ENCODE measurements at places on chromosomes 6 and 20.
A peak's percentile ranks its signal among the peaks of the same experiment; 100 is the strongest.

- DNase-seq, result no peak
Measured at GRCh38 chr6:158519300-158519699, 40.6 kb upstream of the TMEM181 start.

- no peak for DNase-seq
Measured at GRCh38 chr6:17525637-17526036, 74.5 kb upstream of the FAM8A1 start.

GRCh38 chr6:13508711-13509705, 21.6 kb upstream of the GFOD1 start:
- DNase-seq, result peak; percentile 86

GRCh38 chr6:168332020-168332419, 12.4 kb upstream of the DACT2 start:
- DNase-seq, result no peak

- DNase-seq, result no peak
Measured at GRCh38 chr20:63032026-63032800, 25.4 kb upstream of the BHLHE23 start.

DNA sequence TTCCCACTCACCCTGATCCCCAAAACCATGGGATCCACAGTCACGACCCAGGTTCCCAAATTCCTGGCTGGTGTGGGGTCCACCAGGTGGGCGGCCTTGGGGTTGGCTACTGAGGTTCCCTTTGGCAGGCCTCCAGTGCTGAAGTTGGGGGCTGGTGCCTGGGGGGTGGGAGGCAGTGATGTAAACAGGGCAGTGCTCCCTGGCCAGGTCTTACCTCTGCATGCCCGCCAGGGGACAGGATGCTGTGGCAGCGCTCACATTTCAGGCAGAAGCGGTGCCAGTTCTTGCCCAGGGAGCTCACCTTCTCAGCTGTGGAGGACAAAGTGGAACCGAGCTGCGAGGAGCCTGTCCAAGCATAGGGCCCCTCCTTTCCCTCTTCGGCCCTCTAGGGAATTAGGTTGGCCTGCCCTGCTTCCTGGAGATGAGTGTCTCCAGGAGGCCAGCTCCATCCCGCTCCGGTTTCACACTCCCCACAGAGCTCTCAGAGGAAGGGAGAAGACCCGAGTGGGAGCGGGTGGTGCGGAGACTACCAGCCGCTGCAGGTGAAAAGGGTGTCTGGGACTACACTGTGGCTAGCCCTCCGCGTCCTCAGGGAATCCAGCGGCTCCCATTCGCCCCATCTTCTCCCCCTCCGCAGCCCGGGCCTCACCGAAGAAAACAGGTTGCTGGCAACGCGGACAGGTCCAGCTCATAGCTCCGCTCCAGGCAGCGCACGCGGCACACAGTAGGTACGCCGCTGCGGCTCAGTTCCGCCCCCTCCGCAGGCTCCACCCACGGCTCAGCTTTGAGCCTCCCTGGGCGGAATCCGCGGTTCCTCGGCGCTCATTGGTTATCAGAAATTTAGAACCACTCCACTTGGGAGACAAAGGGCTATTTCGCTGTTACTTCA, at the start of gene CRIP3:
TSS of gene CRIP3 (minus strand) at position 726 of the 889 bp plus-strand sequence. CDS start at position 692, 34 bp downstream.
- peak; percentile 25 for DNase-seq

GRCh38 chr6:130900913-130901312, 73.7 kb downstream of the SMLR1 start:
- DNase-seq, result no peak

DNA sequence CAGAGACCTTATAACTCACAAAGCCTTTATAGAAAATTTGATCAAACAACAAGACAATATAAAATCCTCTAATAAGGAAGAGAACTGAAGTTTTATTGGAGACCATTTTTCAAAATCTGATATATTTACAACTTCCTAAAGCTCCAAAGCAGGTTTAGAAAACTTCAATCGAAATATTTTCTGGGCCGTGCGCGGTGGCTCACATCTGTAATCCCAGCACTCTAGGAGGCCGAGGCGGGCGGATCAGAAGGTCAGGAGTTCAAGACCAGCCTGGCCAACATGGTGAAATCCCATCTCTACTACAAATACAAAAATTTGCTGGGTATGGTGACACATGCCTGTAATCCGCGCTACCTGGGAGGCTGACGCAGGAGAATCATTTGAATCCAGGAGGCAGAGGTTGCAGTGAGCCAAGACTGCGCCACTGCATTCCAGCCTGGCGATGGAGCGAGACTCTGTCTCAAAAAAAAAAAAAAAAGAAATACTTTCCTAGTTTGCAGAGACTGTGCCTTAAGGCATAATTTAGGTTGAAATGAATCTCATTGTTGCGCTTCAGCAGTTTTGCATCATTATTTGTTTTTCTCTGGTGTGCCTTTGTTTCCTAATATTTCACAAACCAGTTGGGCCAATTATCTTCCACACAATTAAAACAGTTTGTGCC, 60.6 kb upstream of the ASIP start:
- DNase-seq, result no peak

GRCh38 chr20:63957004-63957689, 931 bp upstream of the UCKL1 start:
- DNase-seq, result no peak

DNA sequence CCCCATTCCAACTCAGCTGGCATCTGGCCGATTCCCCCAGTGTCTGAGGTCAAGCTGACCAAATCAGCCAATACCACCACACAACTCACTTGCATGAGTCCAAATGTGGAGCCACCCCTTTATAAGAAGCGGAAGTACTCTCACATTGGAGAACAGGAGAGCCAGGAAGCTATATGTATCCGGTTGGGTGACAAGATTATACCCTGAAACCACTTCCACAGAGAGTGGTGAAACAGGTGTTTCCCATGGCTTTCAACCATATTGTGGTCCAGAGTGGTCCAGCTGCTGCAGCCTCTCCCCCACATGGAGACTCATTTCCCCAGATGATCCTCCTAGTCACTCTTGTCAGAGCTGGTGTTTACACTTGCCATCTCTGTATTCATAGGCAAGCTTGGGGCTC, 24.0 kb upstream of the SERINC1 start:
- no peak for DNase-seq

DNA sequence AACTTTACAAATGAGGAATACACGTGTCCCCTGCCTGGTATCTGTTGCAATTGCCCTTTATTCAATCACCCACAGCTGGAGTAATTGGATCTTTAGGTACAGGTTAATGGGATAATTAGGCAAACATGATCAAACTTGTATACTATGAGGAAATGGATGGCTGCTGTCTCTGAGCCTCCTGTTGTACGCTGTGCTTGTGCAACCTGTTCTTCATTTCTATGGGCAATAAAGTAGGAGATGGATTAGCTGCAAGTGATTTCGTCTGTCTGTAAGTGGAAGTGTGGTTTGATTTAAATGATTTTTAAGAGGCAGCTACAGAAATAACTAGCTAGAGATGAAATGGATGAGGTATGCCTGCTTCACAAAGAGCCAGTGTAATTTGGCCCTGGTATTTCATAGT, 474.1 kb downstream of the RNF144B start:
- no peak for DNase-seq

DNA sequence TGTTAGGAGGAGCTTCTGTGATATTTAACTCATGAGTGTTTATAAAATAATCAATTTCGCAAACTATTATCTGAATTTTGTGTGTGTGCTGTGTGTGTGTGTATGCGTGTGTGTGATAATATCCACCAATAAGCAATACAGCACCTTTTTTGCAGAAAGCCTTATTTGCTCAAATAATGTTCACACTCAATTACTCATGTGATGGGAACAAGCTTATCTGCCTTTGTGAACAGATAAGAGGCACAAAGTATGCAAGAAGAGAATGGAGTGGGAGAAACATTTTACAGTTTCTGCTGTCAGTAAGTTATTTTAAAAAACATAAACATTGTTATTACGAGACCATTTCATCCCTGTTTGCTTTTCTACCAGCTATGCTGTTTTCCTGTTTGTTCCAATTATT, 36.7 kb upstream of the PTPRK start:
- no peak for DNase-seq

DNA sequence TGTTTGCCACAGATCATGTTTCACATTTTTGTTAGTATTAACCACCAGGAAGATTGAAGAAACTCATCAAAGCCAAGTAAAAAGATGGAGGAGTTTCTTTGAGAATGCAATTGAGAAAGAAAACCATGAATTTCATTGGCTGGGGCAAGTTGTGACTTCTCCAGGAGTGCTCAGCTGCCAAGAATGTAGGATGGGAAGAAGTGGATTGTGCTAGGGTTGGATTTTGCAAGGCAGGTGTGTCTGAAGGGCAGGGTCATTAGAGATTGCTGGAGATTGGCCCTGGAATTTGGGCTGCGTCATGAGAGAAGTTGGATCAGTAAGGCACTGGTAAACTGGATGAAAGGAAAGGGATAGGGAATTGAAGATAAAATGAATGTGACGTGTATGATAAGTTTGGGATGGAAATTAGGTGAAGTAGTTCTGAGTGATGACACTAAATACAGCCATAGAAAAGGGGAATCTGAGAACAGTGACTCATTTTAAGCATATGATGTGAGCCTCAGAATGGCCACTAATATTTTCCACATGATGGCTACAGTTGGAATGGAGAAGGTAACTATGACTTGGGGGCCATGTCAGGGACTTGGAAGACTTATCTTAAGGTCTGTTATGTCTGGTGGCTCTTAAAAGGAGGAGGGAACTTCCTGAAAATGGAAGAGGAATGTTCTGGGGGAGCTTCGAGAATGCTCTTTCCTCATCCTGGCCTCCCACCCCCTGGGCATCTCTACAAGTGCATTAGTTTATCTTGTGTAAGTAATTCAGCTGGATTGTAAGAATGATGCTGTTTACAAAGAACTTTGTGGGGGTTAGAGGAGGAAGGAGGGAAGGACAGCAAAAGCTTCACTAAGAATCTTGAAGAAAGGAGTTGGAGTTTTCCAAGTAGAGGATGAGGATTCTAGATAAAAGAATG, 27.8 kb upstream of the ERVFRD-1 start:
- DNase-seq, result no peak

Data from muscle of back (tissue), 13 donors.